ENCODE measurements at places on chromosomes 3 and 15. TPM values are rescaled to one million over a fixed set of nuclear protein-coding genes. Genes with fewer than 3 reads are reported as not detected.

DNA sequence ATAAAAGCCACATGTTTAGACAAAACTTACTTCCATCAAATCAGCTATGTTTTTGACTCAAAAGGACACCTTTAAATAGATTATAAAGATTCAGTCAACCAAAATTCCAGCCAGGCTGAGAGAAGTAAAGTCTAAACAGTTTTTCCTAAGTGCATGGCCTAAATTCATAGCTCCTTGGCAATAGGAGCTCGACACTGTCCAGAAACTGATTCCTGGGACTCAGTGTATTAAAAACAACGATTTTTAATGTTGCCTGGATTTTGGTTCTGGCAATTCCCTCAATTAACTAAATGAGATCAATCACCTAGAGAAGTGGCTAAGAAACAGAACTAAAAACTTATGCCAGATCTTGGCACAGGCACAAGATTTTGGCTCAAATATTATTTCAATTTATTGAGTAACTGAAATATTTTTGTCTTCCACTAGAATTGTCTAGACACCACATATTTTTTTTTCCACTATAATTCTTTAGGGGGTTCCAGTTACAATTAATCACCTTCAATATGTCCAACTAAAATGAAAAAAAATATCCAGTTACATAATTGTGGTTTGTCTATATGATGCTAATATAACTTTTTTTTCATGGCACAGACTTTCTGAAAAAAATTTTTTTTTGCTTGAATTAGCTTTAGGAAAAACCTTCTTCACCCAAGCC is 135.9 kb downstream of the TFDP2 start:
- DNase-seq, result no peak

DNA sequence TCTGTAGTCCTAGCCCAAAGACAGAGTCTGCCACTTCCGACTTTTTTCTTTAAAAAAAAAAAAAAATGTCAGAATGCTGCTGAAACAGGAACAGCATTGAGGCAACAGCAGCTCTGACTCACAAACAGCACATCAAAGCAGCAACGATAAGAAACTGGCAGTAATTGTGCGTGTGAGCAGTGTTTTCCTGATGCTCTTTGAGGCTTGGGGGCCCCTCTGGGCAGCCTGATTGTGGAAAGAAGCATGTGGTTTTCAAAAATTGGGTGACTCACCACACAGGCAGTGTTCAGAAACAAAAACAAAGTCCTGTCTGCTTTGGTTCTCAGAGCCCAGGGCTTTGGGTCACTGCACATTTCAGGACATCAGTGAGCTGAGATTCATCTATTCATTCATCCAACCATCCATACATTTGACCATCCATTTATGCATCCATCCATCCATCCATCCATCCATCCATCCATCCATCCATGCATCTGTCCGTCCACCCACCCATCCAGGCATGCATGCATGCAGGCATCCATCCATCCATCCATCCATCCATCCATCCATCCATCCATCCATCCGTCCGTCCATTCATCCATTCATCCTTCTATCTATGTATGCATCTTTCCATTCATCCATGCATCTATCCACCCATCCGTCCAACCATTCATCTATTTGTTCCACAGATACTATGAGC is 308.4 kb downstream of the RPLP1 start:
- DNase-seq, result peak; percentile 89

DNA sequence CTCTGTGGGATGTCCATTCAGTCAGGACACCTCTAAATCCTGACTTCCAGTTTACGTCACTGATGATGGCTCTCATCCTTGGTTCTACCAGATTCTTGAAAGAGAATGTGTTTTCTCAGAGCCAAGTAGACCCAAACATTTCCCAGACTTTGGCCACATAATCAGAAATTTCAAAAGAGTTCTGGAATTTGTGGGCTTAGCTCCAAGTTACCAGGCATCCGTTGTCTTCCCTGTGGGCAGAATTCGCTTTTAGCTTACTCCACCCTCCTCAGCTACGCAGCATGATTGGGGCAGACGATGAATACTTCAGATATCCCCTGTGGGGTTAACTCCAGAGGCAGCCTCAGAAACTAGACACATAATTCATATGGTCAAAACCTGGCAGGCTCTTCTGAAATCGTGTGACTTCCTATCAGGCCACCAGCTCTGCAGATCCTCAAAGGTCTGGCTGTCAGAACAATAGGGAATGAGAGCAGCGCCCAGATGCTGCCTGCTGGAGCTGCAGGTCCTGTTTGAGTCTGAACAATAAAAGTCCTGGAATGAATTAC is 30.6 kb downstream of the CRTC3 start:
- no peak for DNase-seq

The SPSB4 gene
- not detected for total RNA-seq

The FBXW12 gene
- 0.11 TPM for total RNA-seq

The ZNF80 gene
- total RNA-seq, result 0.23 TPM

The TMC3 gene
- total RNA-seq, result not detected

DNA sequence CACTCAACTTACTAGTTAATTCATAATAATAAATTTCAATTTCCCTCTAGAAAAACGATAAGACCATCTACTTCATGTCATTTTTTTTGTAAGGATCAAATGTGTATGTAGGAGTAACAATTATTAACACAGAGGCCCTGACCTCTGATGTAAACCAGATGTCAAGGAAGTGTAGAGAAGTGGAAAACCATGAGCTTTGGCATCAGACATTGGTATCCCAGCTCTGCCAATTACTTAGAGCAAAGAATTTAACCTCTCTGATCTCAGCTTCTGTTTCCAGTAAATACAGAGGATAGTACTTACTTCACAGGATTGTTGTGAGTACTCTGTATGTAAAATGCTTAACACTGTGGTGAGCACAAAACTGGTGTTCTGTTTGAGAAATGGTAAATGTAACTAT is 17.5 kb downstream of the AQR start:
- DNase-seq, result no peak

- DNase-seq, result no peak
Measured at GRCh38 chr3:197117114-197117513, 87.5 kb upstream of the MELTF start.

The SH3GL3 gene
- not detected for total RNA-seq

DNA sequence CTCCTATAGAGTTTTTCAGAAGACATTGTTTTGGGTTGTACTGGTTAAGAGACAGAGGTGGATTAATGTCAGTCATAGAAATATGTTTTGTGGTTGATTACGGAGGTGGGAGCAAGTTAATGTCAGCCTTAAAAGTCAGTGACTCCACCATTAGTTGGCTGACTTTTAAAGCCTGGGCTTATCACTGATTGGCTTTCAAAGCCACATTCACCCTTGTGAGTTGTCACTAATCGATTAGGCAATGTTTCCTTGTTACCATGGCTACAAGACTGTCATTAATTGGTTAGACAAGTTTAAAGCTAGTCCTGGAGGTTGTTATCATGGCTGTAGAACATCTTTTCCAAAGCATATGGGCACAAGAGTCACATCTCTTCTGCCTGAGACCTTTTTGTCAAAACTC is 73.0 kb downstream of the NEO1 start:
- DNase-seq, result no peak

The CATSPER2 gene
- total RNA-seq, result 2.2 TPM

DNA sequence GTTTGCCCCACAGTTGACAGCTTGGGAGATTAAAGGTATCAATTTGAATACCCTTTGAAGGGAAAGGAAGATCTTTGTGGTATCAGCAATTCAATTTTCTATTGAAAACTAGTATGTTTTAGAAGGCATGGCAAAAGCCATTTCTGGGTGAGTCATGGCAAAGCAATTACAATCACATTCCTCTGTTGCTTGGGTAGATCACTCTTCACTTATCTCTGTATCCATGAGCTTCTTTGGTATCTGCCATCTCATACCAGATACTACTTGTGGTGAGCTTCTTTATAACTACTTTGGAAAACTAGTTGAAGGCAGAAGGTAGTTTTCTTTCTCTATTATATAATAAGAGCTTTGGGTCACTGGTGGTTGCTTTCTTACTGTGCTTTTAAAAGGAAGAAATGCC is 28.3 kb upstream of the LSAMP start:
- no peak for DNase-seq

The A4GNT gene
- not detected for total RNA-seq

The CIAO2A gene
- total RNA-seq, result 95.5 TPM

GRCh38 chr3:105876780-105877327 is 8.0 kb upstream of the CBLB start:
- no peak for DNase-seq

GRCh38 chr15:30870681-30871080 is 33.0 kb upstream of the FAN1 start:
- no peak for DNase-seq

The LRRC34 gene
- 3.8 TPM for total RNA-seq

DNA sequence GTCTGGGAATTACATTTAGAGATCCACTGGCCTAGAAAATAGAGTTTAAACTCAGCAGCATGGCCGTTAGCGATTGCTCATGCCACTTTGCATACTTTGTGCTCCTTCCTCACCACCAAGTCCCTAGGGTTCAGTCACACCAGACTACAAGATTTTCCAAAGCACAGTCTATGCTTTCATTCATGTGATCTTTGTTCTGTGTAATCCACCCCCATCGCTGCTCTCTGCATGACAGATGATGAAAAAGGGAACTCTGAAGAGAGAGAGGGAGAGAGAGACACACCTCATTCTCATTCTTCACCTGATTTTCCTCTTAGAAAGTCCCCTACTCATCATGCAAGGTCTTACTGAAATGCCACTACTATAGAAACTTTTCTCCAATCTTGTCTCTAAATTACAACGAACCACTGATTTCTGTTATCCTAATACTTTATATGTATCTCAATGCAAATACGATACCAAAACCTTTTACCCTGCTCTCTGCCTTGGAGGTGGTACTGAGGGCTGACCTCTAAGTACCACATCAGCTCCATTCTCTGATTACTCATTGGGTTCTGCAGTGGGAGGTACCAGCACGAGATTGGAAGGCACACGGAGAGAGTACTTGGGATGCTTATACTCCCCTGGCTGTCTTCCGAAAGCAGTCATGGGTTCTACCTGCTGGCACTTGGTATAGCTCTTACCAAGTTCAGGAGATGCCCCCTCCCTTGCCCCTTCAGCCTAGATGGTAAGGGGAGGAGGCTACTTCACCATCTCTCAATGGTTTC is 1.1 kb upstream of the PARP15 start:
- peak; percentile 78 for DNase-seq

DNA sequence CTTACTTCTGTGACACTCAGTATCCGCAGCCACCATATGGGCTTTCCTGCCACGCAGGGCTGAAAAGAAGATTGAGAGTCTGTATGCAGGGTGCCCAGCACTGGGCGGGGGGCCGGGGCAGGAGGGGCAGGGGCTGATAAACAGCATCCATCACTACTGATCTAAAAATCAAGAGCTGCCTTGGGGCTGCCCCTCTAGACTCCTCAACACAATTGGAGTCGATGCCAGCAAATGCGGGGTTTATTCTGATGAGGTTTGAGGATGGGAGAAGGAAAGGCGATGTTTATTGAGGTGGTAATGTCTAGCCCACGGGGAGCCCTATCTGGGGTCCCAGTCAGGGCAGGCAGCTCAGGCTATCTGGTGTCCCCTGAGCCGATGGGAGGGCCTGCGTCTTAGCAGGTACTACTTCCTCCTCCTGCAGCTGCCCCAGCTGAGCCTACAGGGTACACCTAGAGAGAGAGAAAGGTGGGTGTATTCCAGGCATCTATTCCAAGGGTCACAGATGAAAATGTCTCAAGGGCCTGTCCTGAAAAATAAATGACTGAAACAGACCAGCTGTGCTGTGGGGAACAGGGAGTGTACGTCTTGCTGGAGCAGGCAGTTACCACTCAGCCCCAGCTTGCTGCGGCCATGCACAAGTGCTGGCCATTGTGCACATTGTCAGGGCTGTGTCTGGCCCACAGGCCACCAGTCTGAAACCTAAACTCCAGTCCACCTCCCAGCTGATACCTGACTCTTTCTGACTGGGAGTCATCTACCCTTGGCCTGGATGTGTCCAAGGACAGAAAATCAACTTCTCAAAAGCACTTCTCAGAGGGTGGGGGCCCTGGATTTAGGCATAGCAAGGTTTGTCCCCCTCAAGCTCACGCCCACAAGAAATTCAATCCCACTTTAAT is 19.5 kb downstream of the ISG20 start:
- DNase-seq, result no peak

GRCh38 chr3:112327371-112327951 is 5.5 kb upstream of the CD200 start:
- peak; percentile 54 for DNase-seq

DNA sequence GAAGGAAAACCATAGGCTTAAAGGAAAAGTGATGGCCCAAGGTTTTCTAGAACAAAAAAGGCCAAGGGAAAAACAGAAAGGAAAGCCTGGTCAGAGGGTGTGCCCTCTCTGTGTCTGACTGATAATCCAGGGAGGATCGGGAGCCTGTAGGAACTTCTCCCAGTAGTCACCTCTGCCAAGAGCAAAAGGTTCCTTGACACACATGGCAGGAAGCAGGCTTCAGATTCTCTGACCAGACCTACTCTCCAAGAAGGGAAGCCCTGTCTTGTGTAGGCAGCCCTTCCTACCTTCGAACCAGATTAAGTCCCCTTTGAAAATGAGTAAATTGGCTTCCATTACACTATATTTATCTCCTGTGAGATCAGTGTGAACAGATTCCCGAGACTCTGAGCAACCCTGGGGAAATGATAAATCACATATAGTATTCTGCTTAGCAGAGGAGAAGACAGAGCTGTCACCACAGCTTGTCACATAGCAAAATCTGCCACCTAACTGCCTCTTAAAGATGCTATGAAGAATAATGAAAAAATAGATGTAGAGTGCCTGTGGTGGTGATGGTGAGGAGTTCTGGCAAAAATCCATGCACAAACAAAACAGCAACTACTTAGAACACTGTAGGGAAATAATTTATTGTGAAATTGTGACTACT is 38.8 kb downstream of the PARP14 start:
- DNase-seq, result no peak

GRCh38 chr3:54056521-54056920 is 65.8 kb upstream of the CACNA2D3 start:
- DNase-seq, result no peak

DNA sequence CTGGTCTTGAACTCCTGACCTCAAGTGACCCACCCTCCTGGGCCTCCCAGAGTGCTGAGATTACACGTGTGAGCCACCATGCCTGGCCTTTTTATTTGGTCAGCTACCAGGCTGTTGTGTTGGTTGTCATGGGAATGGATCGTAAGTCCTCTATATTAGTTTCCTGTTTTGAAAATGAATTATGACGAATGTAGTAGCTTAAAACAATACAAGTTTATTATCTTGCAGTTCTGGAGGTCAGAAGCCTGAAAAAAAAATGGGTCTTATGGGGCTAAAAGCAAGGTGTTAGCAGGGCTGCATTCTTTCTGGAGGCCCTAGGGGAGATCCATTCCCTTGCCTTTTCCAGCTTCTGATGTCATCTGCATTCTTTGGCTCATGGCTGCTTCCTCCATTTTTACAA is 25.1 kb upstream of the HERC1 start:
- no peak for DNase-seq

Measured in activated CD4-positive, alpha-beta T cell treated with anti-CD3 and anti-CD28 coated beads for 36 hours (primary cell).